Activated T-cell treated with anti-CD3 and anti-CD28 coated beads for 24 hours (primary cell): ENCODE measurements at places on chromosomes 3 and 15.

DNA sequence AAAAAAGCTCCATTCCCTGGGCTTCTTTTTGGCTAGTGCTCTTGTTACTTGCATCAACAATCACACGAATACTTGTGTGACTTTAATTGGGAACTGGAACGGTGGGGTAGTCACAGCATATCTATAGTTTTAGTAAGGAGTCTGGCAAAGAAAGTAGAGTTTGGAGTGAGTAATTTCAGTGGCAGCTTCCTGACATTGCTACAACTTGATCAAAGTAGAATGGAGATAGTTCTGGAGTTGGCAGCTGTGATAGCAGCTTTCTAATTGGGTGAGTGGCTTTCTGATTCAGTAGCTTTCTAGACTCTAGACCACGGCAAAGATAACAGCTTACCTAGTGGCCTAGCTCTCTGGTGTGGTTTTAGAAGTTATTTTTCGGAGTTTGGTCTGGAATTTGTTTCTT is 475.0 kb downstream of the TUSC7 start:
- no peak for DNase-seq

DNA sequence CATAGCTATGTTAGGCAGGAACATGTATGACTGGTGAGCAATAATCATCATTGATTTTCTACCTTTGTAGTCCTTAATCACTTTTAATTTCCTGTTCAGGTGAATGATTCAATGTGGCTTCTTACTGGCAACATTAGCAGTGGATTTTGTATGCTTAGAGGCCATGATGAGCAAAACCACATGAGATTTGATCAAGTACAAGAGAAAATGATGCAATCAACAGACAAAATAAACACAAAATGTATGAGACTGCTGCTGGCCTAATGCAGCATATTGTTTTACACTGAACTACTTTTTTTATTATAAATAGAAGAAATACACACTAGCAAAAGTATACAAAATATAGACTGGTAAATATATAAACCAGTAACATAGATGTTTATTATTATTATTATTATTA is 47.5 kb upstream of the SI start:
- no peak for DNase-seq

DNA sequence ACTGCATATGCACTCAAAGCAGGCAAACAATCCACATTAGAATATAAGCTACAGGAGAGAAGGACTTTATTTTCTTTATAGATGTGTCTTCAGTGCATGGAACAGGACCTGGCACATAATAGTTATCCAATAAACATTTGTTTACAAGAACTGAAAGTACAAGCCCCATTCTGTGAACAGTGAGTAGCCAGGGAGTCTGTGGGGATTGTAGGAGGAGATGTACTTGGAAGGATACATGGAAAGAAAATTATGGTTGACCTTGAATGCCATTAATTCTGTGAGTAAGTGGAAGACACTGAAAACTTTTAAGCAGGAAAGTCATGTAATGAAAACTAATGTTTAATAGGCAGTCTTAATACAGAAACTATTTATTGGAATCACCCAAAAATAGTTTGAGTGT is 28.3 kb downstream of the MASP1 start:
- no peak for DNase-seq

DNA sequence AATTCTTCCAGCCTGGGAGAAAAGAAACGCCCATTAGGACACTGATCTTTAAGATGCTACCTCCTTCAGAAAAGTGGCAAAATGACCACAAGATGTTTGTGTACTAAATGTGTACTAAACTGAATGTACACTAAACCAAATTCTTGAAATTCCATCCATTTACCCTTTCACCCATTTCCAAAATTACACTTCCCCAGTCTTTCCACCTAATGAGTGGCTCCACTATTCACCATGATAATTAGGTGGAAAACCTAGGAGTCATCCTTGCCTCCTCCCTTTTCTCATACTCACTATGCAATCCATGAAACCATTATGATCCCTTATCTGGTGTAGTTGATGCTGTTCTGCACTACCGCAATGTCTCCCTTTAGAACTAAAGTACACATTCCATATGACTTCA is 452.1 kb upstream of the THBS1 start:
- no peak for DNase-seq

GRCh38 chr15:99476413-99477222 is 89.2 kb upstream of the MEF2A start:
- no peak for DNase-seq

DNA sequence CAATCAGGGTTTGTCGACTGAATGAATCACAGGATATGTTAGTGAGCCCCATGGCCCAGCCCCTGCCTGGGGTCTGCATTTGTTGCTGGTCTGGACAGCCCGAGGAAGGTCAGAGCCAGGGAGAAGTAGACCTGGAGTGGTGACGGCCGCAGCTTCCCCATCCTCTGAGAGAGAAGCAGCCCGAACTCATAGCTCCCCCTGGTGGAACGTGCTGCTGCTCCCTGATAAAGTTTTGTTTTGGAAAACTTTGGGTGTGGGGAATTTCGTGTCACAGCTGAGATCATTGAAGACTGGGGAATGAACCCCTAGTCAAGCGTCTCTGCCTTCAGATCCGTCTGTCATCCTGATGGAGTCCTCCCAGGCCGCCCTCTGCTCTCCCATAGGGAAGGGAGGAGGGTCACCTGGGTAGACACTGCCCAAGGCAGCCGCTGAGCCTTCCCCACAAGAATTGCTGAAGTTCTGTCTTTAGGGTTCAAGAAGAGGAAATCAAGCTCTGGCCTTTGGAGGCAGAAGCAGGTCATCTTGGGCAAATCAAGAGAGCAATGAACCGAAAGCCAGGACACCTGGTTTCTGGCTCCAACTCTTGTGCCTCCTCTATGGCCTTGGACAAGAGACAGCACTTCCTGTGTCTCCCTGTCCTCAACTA is 60.5 kb downstream of the GLDN start:
- DNase-seq = no peak

GRCh38 chr3:185937689-185938374 is at the start of gene TRA2B:
Gene TRA2B, minus strand, starts transcription at chr3:185938014. Its CDS starts 154 bp downstream, at chr3:185937860.
- DNase-seq = peak; percentile 98

- no peak for DNase-seq
Observed at GRCh38 chr3:193932576-193932975, 203.4 kb upstream of the HES1 start.
